ENCODE measurements at places on chromosomes 12 and 14. TPM values are rescaled to one million over a fixed set of nuclear protein-coding genes. Genes with fewer than 3 reads are reported as not detected.

DNA sequence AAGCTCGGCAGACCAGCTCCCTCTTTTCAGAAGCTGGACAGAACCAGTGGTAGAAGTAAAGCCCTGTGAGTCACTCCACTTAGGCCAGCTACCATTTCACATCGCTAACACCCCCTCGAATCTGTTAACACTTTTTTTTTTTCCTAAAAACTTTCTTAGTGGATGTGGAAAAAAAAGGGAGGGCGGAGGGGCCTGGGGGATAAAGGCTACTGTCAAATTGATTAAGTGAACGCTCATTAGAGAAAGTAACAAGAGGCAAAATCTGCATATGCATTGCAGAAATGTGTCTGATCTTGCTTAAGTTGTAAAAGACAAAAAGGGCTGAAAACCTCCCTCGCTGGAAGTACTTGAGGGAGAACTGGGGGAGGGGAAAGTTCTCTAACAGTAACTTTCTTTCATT is 86.6 kb upstream of the OTX2 start:
- no peak for DNase-seq

GRCh38 chr12:117643971-117644370 is 282.5 kb upstream of the NOS1 start:
- DNase-seq, result no peak

- no peak for DNase-seq
Observed at GRCh38 chr12:1588575-1588947, 5.8 kb downstream of the FBXL14 start.

- no peak for DNase-seq
Observed at GRCh38 chr14:74510223-74510931, 16.8 kb downstream of the ISCA2 start.

- DNase-seq, result peak; percentile 13
Observed at GRCh38 chr12:94649349-94650142, 811 bp downstream of the TMCC3 start.

- no peak for DNase-seq
Observed at GRCh38 chr14:28565345-28565744, 201.2 kb upstream of the FOXG1 start.

Gene PPP4R4
- 3.7 TPM for total RNA-seq

Gene ENDOU
- total RNA-seq, result not detected

Gene MORN3
- total RNA-seq, result 3.0 TPM

Gene DIO2
- not detected for total RNA-seq

Gene PLEK2
- 1.1 TPM for total RNA-seq

Gene PTGDR
- 0.07 TPM for total RNA-seq

Data from activated CD4-positive, alpha-beta T cell treated with anti-CD3 and anti-CD28 coated beads, Interleukin-2, amount 10 ng/mL, durations not matched to agents 7 days and 5 days (primary cell).